Activated T-cell treated with anti-CD3 and anti-CD28 coated beads, Interleukin-2, amount 50 U/mL, for 24 hours (primary cell): ENCODE measurements at places on chromosomes 3 and 15.
A peak's percentile ranks its signal among the peaks of the same experiment; 100 is the strongest.

DNA sequence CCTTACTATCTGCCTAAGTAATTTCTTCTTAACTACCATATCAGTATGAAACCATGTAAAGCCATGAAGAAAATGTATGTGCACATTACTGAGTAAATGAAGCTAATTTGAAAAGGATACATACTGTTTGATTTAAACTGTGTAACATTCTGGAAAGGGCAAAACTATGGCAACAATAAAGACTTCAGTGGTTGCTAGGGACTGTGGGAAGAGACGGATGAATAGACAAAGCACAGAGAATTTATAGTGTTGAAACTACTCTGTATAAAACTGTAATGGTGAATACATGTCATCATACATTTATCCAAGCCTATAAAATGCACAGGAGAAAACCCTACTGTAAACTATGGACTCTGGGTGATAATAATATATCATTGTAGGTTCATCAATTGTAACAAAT, 1103.7 kb upstream of the EPHA6 start:
- no peak for DNase-seq

DNA sequence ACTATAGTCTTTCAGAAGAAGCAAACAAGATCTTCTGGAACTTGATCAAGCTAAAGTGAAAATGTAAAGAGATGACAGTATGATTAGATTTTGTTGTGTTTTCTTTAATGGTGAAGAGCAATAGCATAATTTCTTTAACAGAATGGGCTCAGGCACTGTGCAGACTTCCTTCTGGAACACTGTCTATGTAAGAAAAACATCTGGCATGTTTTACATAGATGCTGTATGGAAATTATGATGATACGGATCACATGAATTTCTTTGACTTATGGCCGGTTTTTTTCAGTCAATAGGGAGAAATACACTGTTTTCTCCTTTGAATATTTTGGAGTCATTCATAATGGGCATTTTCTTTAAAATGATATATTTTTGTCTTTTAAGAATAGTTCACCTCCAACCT, 42.6 kb downstream of the PHLDB2 start:
- no peak for DNase-seq

- DNase-seq: no peak
Measured at GRCh38 chr15:50051811-50052419, 67.1 kb downstream of the ATP8B4 start.

- DNase-seq: peak; percentile 2
Measured at GRCh38 chr3:46847744-46848143, 15.5 kb downstream of the MYL3 start.

DNA sequence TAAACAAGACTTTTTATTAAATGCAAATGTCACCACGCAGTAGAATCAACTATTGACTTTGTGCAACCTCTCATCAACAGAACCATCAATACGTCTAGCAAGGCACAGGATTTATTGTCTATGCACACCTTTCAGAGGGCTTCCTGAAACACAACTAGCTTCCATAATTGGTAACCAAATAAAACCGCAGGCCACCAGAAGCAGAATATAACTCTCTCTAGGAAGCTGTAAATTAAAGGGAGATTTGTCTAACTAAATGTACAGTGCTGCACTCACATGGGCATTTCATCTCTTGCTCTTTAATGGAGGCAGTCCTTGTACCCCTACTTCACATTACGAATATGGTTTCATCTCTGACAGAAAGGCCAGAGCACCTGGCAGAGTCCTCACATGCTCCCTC, 93.0 kb downstream of the FHIT start:
- no peak for DNase-seq

- no peak for DNase-seq
Measured at GRCh38 chr15:59364248-59364647, 8.4 kb downstream of the MYO1E start.

- no peak for DNase-seq
Measured at GRCh38 chr3:97970956-97971620, 1.1 kb downstream of the RIOX2 start.

- no peak for DNase-seq
Measured at GRCh38 chr3:13285007-13285567, 135.0 kb downstream of the NUP210 start.

DNA sequence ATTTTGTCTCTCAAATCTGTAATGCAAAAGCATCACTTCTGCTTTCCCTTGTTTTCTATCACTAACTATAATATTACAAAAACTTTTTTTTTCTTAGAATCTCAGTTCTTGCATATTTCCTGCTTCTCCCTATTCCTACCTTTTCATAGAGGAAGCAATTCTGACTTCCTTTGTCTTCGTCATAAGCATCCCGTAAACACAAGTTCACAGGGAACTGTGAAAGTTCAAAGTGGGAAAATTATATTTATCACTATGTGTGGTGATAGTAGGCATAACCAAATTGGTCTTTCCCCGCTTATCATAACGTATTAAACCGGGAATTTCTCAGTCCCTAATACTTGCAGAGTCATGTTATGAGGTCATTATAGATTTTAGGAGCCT, 22.3 kb downstream of the CD200 start:
- no peak for DNase-seq

- peak; percentile 64 for DNase-seq
Measured at GRCh38 chr3:126474498-126475412, 936 bp downstream of the ZXDC start.

- DNase-seq: no peak
Measured at GRCh38 chr15:47437491-47437890, 279.8 kb upstream of the SEMA6D start.

DNA sequence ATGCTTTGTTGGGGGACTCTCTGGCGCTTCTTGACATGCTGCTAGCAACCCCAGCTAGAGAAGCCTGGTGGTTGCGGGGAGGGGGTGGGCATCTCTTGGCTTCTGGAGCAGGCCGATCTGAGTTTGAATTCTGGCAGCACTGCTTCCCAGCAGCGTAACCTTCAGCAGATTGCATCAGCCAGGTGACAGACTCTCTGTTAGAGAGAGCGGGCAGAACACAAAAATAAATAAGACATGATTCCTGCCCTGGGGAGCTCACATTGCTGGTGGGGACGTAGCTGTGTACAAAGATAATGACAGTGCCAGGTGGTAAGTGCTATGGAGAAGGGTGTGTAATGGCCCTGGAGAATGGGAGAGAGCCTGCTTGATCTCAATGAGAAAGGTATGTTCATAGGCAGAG, 87.4 kb downstream of the THSD4 start:
- DNase-seq: no peak

GRCh38 chr15:58070801-58071418, 5.4 kb upstream of the ALDH1A2 start:
- peak; percentile 46 for DNase-seq

DNA sequence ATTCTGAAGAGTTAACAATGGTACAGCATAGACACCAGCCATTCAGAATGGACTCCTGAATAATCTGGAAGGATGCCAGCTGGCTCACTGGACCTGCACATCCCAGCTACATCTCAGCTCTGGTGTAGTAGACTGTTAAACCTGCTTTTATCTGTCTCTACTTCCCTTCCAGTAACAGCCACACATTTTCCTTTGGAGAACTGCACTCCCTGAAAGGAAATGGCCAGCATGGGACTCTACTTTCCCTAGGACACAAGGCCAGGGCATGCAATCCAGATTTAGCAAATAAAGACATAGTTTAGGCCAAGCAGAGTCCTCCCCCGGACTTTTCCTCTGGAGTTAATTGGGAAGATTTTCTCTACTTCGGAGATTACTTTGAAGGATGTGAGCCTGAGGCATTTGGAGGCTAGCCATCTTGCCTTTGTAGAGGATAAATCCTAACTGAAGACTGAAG, 82.7 kb upstream of the TCF12 start:
- no peak for DNase-seq

GRCh38 chr15:97966924-97967620, 6.6 kb downstream of the ARRDC4 start:
- DNase-seq: no peak

DNA sequence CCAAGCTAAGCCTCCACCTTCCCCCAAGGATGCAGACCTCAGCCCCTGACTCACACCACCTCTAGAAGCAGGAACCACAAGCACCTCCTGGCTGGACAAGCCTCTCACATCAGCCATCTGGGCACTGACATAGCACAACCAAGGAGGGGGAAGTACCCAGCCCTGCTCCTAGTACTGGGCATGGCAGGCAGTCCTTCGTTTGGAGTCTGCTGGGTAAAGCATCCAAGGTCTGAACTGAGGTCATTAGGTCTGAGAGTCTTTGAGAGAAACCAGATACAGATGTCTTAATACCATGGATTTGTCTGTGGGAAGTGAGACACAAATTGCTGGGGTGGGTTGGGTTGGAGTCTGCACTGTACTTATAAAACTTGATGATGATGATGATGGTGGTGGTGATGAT, 61.8 kb downstream of the CCDC33 start:
- DNase-seq: no peak

DNA sequence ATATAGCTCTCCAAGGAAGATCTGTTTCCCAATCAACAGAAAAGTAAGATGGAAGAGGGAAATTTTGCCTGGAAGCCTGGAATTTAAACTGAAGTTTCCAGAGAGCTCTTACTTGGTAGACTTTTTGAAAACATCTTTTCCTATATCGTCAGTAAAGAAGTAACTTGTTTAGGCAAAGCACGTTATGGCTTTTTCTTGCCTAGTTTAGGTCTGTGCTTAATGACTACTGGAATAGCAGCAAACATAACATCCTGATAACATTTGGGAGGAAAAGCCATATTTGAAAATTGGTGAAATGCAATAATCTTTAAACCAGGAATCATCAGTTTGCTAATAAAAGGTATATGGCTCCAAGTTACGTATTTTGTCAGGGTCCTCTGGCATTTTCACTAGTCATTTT, 160.4 kb upstream of the CGNL1 start:
- no peak for DNase-seq

- no peak for DNase-seq
Measured at GRCh38 chr3:51355891-51356578, 29.1 kb upstream of the MANF start.

GRCh38 chr3:190990898-190991297, 128.4 kb upstream of the GMNC start:
- DNase-seq: no peak

DNA sequence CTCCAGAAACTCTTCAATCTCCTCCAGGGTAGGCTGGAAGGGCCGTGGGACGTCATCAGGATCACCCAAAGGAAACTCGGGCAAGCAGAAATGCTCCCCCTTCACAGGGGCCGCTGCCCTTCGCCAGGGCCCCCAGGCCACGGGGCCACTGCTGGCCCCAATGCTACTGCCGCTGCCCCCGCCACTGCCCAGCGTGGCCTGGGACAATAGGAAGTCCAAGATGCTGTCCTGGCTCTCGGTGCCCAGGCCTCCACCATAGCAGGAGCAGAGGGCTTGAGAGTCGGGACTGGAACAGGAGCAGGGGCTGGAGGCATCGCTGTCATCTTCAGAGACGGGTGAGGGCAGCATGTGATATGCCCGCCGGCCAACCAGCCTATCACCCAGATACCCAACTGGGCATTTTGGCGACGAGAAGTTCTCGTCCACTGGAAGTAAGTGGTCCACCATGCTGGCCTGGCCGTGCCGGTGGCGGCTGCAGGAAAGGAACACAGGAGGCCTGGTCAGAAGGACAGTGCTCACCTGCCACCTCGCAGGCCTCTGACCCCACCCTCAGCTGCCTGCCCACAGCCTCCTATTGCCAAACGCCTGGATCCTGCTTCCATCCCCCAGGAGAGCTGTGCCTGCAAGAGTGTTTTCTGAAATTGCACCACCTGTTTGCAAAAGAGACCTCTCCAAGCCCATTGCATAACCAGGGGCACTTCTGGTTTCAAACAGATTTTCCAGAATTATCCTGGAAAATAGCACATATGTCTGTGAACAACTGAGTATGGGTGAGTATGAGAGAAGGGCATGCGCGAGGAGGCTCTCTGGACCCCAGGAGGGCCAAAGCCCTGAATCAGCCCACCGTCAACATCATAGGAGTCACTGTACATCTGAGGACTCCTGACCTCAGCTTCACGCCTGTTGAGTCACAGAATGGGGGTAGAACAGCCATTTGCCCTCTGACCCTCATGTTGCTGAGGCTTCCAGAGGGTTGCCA, 4.4 kb downstream of the KLF15 start:
- DNase-seq: no peak

- no peak for DNase-seq
Measured at GRCh38 chr3:55562700-55563099, 75.6 kb upstream of the WNT5A start.

GRCh38 chr3:138942271-138942670, 4.7 kb downstream of the FOXL2 start:
- DNase-seq: no peak

- peak; percentile 73 for DNase-seq
Measured at GRCh38 chr15:31344823-31345605, 18.4 kb downstream of the KLF13 start.

DNA sequence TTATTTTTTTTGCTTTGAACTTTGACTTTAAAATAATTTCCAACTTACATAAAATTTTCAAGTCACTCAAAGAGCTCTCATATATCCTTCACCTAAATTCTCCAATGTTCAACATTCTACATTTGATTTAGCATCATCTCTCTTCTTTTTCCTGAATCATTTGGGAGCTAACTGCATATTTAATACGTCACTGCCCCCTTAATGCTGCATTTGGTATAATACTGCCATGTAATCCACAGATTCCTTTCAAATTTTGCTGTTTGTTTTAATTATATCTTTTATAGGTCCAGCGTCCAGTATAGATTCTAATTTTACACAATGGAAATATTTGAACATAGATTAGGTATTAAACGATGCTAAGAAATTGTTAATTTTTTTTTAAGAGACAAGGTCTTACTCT, 2.3 kb upstream of the EIF2AK4 start:
- DNase-seq: no peak

- no peak for DNase-seq
Measured at GRCh38 chr3:116863822-116864589, 154.4 kb downstream of the TUSC7 start.

DNA sequence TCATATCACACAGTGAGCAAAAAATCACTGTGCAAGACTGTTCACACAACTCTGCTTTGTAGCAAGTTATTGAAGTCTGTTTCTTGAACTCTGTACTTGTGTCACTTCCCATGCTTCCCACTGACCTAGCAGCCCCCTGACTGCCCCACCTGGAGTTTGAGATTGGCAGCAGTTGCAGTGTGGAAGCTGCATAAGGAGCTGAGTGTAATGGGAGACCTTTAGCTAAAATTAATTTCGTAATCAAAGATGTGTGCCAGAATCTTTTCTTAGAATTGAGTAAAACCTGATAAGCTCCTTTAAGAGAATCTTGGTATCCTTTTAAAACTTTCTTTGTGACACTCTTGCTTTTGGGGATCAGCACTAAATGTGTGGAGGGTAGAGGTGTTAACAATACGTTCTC, 42.8 kb downstream of the NKIRAS1 start:
- DNase-seq: no peak

DNA sequence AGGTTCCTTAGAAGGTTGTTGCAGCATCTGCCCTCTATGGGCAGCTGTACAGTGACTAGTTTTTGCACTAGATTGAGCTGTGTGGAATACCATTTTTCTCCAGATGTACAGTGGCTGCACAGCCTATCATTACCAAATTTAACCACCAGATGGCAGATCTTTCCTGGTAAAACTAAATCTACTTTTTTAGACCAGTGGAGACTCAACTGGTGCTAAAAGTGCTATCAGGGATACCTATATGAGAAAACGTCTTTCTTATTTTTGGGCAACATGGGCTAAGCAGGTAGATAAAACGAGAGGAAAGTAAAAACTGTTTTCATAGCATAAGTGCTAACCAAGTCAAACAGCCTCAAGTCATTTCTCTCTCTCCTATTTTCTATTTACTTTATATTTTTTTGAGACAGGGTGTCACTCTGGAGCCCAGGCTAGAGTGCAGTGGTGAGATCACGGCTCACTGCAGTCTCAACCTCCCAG, 21.2 kb downstream of the IGSF10 start:
- DNase-seq: no peak
